Ascending aorta (tissue), 2 donors: ENCODE measurements at places on chromosomes 2 and 18. TPM values are rescaled to one million over a fixed set of nuclear protein-coding genes. Genes with fewer than 3 reads are reported as not detected.

Gene ABCB11
- not detected for total RNA-seq

DNA sequence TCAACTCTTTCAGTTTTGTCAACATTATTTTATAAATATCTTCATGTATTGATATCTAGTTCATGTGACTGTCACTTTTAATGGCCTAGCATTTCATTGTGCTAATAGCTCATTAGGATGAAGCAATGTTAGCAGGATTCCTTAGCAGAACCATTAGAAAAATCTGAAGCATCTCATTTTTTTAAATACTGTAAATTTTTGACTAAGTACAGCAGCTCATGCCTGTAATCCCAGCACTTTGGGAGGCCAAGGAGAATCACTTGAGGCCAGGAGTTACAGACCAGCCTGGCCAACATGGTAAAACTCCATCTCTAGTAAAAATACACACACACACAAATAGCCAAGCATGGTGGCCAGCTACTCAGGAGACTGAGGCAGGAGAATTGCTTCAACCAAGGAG lies 15.6 kb upstream of the ANTXR1 start:
- DNase-seq: no peak

GRCh38 chr18:9429662-9429993 lies 45.7 kb upstream of the RALBP1 start:
- DNase-seq: no peak

- no peak for DNase-seq
Measured at GRCh38 chr2:6352906-6353515, 512.7 kb downstream of the CMPK2 start.

DNA sequence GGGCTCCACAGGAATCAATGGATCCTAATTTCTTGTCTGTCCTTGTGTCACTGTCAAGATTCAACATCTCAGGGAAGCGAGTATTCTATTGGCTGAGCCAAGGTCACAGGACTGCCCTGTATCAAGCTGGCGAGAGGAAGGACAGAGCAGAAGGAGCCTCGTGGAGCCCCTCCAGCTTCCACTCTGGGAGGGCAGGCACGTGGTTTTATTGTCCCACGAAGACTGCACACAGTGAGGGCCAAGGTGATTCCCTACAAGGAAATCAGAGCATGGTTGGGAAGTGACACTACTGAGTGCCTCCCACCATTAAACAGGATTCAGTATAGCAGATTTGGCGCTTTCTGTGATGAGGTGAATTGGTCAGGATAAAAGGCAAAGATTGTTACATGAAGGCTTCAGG lies 302.4 kb upstream of the CXCR4 start:
- no peak for DNase-seq

Gene SOX11
- total RNA-seq: not detected

GRCh38 chr18:34838669-34839068 lies 128.6 kb downstream of the DTNA start:
- DNase-seq: no peak

Gene DNAH6
- total RNA-seq: not detected

Gene PAPOLG
- total RNA-seq: 11.4 TPM

GRCh38 chr18:49814147-49814499 lies 790 bp upstream of the ACAA2 start:
- peak; percentile 38 for DNase-seq

DNA sequence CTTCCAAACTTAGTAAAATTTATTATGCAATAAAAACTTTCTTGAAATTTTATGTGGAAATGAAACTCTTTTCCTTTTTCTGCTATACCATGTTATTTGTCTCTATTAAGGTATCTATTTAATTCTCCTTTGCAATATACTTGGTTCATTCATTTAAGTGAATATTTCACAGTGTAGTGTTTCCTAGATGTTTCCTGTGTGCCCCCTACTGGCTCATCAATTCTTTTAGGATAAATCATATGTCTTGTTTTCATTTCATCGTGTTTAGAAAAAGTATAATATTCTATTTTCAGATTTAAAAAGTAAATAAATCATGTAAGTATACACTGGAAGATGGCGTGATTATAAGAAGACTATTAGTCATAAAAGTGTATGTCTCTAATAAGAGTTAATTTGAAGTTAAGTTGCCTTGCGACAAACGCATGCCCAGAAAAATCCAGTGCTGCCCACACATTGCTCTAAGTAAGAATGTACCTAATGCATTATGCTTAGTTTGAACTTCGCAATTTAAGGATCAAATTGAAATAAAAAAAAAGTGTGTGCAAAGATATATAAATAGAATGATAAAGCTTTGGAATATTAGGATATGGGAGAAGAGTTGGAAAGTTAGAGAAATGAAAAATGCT lies 525.4 kb downstream of the KCNJ3 start:
- no peak for DNase-seq

Gene CPO
- not detected for total RNA-seq

Gene EMILIN1
- total RNA-seq: 301 TPM

Gene RUFY4
- total RNA-seq: not detected

Gene CDCA7
- not detected for total RNA-seq

GRCh38 chr18:48065601-48065995 lies 135.1 kb upstream of the SMAD2 start:
- DNase-seq: no peak

- DNase-seq: no peak
Measured at GRCh38 chr18:49904871-49905555, 91.7 kb upstream of the ACAA2 start.

DNA sequence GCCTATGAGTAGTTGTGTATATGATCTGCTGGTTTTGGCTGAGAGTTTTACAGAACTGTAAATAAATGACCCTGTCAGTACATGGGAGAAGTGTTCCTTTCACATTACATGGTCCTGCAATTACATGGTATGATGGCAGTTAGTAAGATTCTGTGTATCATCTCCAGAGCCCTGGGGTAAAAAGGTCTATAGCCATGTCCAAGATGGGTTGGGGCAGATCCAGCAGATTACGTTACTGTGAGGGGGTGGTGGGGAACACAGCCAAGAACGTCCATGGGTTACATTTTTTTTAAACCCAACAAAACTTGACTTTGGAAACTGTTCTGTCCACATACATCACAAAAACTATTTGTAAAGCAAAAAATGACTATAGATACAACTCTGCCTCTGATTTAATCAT lies 64.2 kb upstream of the LMAN1 start:
- no peak for DNase-seq

Gene KIAA2012
- 0.11 TPM for total RNA-seq

- DNase-seq: no peak
Measured at GRCh38 chr2:43609290-43609918, 13.6 kb upstream of the THADA start.

DNA sequence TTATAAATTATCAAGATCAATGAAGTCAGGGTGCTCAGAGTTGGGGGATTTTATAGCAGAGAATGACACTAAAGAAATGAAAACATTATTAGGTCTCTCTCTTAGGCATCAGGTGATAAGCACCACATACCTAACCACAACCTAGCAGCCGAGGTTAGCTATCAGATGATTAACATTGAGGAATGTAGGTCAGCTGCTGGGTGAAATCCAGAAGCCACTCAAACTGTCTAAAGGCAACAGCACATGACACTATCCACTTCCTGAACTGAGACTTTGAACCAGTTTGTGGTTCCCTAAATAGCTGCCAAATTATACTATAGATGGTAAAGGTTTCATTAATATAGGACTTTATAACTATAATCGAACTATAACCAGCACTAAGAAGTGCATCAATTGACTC lies 4.7 kb downstream of the EPG5 start:
- DNase-seq: no peak

GRCh38 chr2:234550511-234551107 lies 53.7 kb upstream of the ARL4C start:
- peak; percentile 71 for DNase-seq

Gene CTAGE1
- total RNA-seq: not detected
